Stimulated activated CD4-positive, alpha-beta T cell treated with anti-CD3 and anti-CD28 coated beads, Interleukin-2, amount 100 ng/mL, for 24 hours (primary cell): ENCODE measurements at places on chromosomes 11 and 22.

DNA sequence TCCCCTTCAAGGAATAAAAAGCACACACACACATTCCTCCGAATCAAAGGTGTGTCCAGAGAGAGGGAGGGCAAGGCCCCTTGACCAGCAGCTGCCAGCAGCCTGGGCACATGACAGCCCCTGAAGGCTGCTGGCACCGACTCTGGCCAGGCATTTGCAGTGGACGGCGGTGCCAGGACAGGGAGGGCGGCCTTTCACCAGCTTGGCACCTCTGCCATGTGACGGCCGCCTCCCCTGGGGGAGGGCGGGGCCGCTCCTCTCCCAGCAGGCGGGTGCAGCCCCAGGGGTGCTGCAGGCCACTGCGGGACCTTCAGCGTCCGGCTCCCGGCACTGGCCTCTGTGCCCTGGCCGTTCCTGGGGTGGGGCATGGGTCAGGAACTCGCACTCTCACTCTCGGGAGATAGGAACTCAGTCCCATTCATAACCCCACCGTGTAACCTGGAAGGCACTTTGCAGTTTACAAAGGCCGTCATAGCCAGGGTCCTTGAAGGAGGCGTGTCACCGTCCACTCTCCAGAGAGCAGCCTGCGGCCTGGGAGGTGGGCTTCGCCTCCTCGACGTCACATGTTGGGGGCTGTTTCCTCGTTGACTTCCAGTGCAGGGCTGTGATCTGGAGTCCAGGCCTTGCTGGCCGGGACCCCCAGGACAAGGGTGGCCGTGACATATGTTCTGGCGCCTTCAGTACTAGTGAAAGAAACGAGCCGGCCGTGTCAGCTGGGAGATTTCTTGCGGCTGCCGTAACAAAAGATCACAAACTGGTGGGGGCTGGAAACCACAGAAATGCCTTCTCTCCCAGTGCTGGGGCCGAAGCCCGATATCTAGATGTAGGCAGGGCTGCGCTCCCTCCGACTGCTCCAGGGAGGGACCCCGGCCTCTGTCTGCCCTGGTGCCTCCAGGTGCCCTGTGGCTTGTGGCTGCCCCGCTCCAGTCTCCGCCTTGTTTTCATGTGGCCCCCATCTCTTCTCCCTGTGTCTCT, 39.9 kb upstream of the SMIM38 start:
- DNase-seq = no peak

DNA sequence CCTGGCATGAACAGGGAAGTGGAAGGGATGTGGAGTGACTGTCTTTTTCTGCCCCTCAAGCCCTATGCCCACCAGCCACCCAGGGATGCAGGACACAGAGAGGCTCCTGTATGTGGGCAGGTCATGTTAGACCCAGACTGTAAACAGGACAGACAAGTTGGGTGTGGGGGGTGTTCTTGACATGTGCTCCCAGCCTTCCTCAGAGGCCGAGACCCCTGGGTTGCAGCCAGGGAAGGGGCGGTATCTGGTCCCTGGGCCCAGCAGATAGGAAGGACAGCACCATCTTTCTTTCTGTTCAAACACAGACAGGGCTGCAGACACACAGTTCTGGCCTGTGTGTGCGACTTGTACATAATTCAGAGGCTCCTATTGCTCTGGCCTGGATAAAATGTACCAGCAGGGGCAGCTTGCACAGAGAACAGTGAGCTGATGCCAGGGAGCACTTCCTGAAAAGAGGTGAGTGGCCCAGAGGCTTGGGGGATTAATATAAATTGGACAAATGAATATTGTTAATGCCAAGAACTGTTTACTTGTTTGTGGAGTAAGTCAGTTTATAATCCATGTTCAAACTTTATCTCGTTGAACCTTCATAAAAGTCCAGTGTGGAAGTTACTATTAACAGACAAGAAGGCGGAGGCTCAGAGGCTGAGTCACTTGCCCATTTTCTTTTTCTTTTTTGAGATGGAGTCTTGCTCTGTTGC, 16.6 kb downstream of the GDPD5 start:
- DNase-seq = no peak

GRCh38 chr22:46598224-46598623, 22.0 kb upstream of the GRAMD4 start:
- DNase-seq = no peak

DNA sequence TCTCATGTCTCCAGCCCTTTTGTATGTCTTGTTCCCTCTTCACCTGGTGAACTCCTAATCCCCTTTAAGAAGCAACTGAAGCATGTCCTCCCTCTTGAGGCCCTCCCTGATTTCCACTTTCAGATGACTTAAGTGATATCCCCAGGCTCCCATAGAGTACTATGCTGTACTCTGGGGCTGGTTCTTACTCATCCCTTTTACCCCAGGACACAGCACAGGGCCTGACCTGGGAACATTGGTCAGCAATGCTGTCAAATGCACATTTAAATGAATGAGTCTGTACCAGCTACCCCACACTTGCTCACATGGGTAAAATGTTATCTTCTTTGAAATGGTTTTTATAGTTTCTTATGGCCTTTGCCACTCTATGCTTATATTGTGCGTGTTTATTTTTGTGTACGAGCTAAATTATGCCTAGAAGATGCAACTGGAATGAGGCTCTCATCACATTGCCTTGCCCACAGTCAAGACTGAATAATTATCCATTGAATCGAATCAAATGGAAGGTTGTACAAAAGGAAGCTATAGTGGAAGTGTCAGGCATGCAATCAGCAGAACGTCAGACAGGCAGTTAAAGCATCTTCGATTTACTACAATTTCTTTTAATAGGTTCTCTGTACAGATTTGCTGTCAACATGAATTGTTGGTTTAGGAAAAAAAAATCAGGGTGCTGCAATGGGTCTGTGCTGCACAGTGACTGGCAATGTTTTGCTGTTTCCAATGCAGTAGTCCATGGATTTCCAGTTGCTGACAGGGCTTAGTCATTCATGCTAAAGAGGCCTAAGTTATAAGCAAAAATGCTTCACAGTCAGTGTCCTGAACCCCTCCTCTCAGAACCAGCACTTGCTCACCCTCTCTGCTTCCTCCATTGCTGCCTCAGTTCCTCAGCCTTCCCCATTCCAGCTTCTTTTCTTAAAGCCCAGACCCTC, 79.5 kb downstream of the PARVA start:
- DNase-seq = no peak

DNA sequence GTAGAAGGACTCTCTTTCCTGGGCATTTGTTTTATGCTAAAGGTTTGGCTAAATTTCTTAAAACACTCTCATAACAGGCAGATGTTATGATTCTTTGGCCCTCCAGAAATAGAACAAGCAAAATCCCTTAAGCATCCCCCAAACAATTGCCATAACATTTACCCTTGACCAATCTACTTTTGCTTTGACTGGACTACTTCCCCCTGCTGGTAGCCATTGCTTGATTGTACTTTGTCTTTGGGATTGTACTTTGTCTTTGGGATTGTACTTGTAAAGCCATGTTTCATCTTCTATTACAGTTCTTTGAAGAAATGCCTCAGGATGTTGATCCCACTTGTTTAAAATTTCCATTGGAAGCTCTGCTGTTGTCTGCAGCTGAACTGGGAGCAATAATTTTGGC, 53.3 kb upstream of the GLYAT start:
- DNase-seq = no peak

GRCh38 chr11:67465189-67465510, 3.9 kb downstream of the TMEM134 start:
- no peak for DNase-seq

GRCh38 chr11:75150879-75151278, at the start of gene SLCO2B1:
Gene SLCO2B1, plus strand, starts transcription at chr11:75151107. Its CDS starts 275 bp downstream, at chr11:75151382.
- DNase-seq = no peak

GRCh38 chr11:126319374-126319740, 15.5 kb downstream of the DCPS start:
- no peak for DNase-seq

GRCh38 chr11:73787051-73787642, 527 bp upstream of the MRPL48 start:
- no peak for DNase-seq

GRCh38 chr11:46127150-46127638, 5.9 kb upstream of the PHF21A start:
- peak; percentile 37 for DNase-seq

GRCh38 chr11:3223932-3224381, 5.3 kb upstream of the MRGPRG start:
- DNase-seq = no peak

GRCh38 chr11:32382339-32383049, 52.8 kb downstream of the WT1 start:
- no peak for DNase-seq

- DNase-seq = no peak
Observed at GRCh38 chr11:65611028-65611757, 2.8 kb downstream of the MAP3K11 start.

- no peak for DNase-seq
Observed at GRCh38 chr11:85758026-85758425, 52.9 kb downstream of the SYTL2 start.
